ENCODE measurements at places on chromosomes 6 and 20. TPM values are rescaled to one million over a fixed set of nuclear protein-coding genes. Genes with fewer than 3 reads are reported as not detected.

Gene WRNIP1
- total RNA-seq: 26.5 TPM

Gene OOEP
- total RNA-seq: not detected

Gene ID1
- total RNA-seq: 75.0 TPM

Gene FAXC
- 0.37 TPM for total RNA-seq

Gene ZNF391
- 1.1 TPM for total RNA-seq

Gene BMP6
- 4.7 TPM for total RNA-seq

Gene PRDM13
- total RNA-seq: not detected

Gene UNC5CL
- under 0.01 TPM for total RNA-seq

Gene SRMS
- total RNA-seq: not detected

Gene SIRPD
- not detected for total RNA-seq

Gene CDYL
- 46.3 TPM for total RNA-seq

Gene CFB
- 10.7 TPM for total RNA-seq

Gene HNF4A
- total RNA-seq: not detected

Data from subcutaneous preadipocyte (primary cell).